GM12891 (cell line): ENCODE measurements at places on chromosomes 7 and 10.

- DNase-seq, result no peak
These were observed 250.9 kb downstream of the PTEN start for GRCh38 chr10:88114368-88114767.

- DNase-seq, result no peak
These were observed 97.2 kb upstream of the DKK1 start for GRCh38 chr10:52216852-52217251.

- DNase-seq, result no peak
These were observed 100.5 kb downstream of the TACC2 start for GRCh38 chr10:122089311-122090017.

GRCh38 chr10:93437946-93438612 lies 44.1 kb downstream of the MYOF start:
- no peak for DNase-seq

DNA sequence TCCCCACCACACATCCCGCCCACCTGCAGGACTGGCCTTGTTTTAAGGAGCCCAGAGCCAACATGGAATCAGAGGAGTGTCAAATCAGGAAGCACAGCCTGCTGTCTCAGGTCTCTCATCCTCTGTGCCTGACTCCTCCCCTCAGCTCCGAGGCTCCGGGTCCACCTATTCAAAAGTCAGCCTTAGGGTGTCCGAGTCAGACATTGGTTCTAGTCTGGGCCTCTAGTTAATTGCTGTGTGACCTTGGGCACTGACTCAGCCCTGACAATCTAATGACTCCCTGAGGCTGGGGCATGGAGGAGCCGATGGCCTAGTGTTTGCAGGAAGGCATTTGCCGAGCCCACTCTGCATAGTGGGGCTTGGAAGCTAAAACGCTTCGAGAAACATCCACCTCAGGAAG lies 223.1 kb upstream of the PPP2R2D start:
- DNase-seq, result no peak

DNA sequence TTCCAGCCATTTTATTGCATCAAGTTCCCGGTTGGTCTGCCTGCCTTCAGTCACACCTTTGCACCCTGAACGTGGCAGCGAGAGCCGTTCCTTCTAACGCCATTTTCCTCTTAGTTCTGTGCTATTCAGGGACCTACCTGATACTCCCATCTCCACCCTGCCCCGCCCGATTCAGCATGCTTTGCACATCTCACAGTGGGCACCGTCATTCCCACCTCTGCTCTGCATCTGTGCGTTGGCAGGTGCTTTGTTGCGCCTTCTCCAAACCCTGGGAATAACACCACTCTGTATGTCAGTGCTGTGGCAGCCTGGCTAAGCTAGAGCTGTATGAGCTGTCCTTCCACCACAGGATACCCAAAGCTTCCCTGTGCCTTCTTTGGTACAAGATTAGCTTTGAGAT lies 96.8 kb downstream of the ACTR3B start:
- DNase-seq, result no peak

GRCh38 chr7:82044497-82045080 lies 274.7 kb upstream of the HGF start:
- DNase-seq, result no peak
